Right hindlimb (tissue), 1 donor: ENCODE measurements at places on chromosomes 16 and 17.

DNA sequence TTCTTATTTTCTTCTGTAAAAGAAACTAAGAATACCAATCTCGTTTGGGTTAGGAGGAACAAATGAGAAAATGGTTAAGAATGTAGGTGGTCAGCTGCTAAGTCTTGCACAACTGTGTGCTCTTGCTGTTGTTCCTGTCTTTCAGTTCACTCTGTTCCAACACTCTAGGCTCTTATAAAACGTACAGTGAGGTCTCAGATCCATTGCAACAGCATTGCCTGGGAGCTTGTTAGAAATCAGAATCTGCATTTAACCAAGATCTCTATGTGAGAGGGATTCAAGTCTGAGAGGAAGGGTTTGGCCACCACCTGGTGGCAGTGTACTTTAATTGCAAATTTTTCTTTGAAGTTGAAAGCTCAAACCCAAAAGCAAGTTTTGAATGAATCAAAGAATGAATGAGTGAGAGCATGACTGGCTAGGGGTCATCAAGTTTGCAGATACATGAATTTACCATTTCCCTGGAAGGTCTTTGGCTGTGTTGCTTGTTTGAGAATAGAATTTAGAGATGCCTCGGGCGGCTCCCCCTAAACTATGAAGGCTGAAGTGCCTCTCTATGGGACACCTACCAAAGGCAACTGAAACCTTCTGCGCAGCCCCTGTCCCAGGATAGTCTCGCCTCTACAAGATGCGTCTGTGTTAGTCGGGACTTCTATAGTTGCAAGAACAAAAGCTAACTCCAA is 2.5 kb downstream of the ALOX15B start:
- no peak for DNase-seq

- DNase-seq: peak; percentile 47
Observed at GRCh38 chr17:66957951-66958579, 6.4 kb upstream of the CACNG4 start.

GRCh38 chr17:82222816-82223215 is 6.0 kb upstream of the SLC16A3 start:
- DNase-seq: no peak

- no peak for DNase-seq
Observed at GRCh38 chr17:45656527-45657181, 127.5 kb upstream of the CRHR1 start.

DNA sequence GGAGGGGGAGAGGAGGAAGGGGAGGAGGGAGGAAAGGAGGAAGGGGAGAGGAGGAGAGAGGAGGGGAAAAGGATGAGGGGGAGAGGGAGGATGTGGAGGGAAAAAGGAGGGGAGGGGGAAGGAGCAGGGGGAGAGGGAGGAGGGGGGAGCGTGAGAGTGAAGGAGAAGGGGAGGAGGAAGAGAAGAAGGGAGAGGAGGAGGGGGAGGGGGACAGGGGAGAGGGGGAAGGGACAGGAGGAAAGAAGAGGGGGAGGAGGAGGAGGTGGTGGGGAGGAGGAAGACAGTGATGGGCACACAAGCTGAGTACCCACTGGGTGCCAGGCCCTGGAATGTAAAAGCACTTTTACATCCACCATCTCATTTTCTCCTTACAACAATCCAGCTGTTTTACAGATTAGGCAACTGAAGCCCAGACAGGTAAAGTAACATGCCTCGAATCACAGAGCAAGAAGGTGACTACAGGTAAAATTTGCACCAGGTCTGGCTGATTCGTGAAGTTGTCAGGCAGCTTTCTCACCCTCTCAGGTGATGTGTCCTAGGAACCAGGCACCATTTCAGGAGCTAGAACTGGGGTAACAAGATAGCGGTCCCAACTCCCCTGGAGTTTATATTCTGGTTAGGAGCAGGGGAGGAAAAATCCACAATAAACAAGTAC is 10.0 kb upstream of the LITAF start:
- DNase-seq: no peak

- no peak for DNase-seq
Observed at GRCh38 chr16:50188619-50189136, 35.6 kb downstream of the TENT4B start.

GRCh38 chr17:64229815-64230728 is 33.0 kb downstream of the TEX2 start:
- DNase-seq: no peak

- DNase-seq: no peak
Observed at GRCh38 chr16:88047462-88047861, 96.2 kb downstream of the BANP start.

- DNase-seq: peak; percentile 90
Observed at GRCh38 chr16:85573696-85574641, 39.2 kb upstream of the GSE1 start.

DNA sequence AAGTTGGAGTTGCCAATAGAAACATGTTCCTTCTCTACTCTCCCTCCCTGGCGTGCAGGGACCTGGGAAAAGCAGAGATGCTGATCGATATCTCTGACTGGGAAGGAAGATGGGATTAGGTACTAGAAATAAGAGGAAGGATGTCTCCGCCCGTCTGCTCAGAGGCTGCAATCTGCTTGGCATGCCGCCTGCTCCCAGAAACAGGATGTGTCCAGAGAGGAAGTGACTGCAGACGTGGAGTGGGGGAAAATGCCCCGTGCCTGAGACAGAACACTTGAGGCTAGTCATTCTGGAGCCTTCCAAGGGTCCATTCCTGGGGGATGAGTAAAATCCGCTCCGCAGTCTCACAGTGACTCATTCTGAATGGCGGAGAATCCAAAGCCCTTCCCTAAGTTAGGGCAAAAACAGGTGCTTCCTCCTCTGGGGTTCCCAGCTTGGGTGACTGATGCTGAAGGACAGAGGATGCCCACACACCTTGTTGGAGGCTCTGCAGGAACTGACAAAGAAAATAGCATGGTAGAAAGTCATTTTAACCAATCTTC is 45.0 kb upstream of the SMURF2 start:
- peak; percentile 79 for DNase-seq

- no peak for DNase-seq
Observed at GRCh38 chr16:2002406-2003230, 7.0 kb downstream of the ZNF598 start.
